ENCODE measurements at places on chromosomes 7 and 10. TPM values are rescaled to one million over a fixed set of nuclear protein-coding genes. Genes with fewer than 3 reads are reported as not detected.

CLEC2L gene
- polyA plus RNA-seq: not detected

DNA sequence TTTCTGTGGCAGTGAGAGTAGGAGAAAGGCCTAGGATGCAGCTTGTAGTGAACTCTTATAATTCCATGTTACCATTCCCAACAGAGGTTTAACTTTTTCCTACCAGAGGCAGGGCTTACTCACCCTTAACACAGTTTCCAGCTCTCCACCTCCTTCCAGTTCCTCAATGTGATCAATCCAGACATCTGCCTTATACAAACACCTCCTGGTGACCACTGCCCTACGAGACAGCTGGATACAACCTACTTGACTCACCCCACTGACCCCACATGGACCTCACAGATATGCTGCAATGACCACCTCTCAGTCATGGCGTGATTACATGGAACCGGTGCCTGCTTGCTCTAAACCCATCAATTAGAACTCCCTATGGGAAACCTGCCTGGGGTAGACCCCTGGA, 326.5 kb downstream of the TNS3 start:
- H3K4me3 ChIP-seq: no peak overlapping the region
- H3K36me3 ChIP-seq: no peaks in the 10 kb centered on the region
- DNase-seq: no peak
- peaks cover 14% of the 10 kb centered on the region for H3K4me1 ChIP-seq
- H3K27ac ChIP-seq: no peak overlapping the region

TDRD1 gene
- not detected for polyA plus RNA-seq

GRCh38 chr7:84136336-84136735, 58.3 kb downstream of the SEMA3A start:
- H3K36me3 ChIP-seq: no peaks in the 10 kb centered on the region
- no peak overlapping the region for H3K4me3 ChIP-seq
- peaks cover 22% of the 10 kb centered on the region for H3K4me1 ChIP-seq
- H3K27ac ChIP-seq: no peak overlapping the region

MUC12 gene
- polyA plus RNA-seq: not detected

- H3K4me1 ChIP-seq: peaks cover 2% of the 10 kb centered on the region
- no peaks in the 10 kb centered on the region for H3K36me3 ChIP-seq
- no peak overlapping the region for H3K27ac ChIP-seq
- no peaks in the 10 kb centered on the region for H3K27me3 ChIP-seq
- no peak for DNase-seq
These were observed 341.7 kb upstream of the BMPER start for GRCh38 chr7:33563651-33564050.

FRAT1 gene
- 1.8 TPM for polyA plus RNA-seq

GRCh38 chr7:27071622-27072390, 24.0 kb downstream of the HOXA1 start:
- no peak for DNase-seq
- peaks cover 25% of the 10 kb centered on the region for H3K27me3 ChIP-seq
- no peaks in the 10 kb centered on the region for H3K4me1 ChIP-seq
- H3K4me3 ChIP-seq: no peak overlapping the region

- H3K27me3 ChIP-seq: no peaks in the 10 kb centered on the region
- no peak for DNase-seq
- H3K4me3 ChIP-seq: no peak overlapping the region
- no peaks in the 10 kb centered on the region for H3K36me3 ChIP-seq
These were observed 94.5 kb downstream of the INPP5A start for GRCh38 chr10:132632091-132632561.

RPEL1 gene
- 0.08 TPM for polyA plus RNA-seq

DNA sequence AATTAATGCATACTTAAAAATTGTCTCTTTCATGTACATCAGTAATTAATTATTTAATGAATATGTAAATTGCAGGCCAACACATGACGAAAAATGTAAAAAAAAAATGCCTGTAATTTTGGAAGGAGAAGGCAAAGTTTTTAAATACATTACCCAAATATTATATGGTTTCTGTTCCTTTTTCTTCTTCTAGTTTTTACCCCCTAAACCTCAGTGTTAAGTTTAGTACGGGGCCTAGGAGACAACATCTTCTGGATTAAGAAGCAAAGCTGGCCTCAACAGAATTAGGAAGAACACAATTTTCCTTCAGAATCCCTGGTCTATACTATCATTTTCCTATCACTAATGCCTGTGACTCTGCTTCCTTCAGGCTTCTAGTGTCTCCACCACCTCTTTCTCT, 459.3 kb upstream of the NRP1 start:
- H3K36me3 ChIP-seq: no peaks in the 10 kb centered on the region
- no peak overlapping the region for H3K27ac ChIP-seq
- H3K4me3 ChIP-seq: no peak overlapping the region

GRCh38 chr10:118204292-118204943, 137.7 kb downstream of the FAM204A start:
- no peaks in the 10 kb centered on the region for H3K27me3 ChIP-seq
- H3K4me1 ChIP-seq: no peaks in the 10 kb centered on the region
- DNase-seq: no peak
- no peaks in the 10 kb centered on the region for H3K36me3 ChIP-seq
- H3K27ac ChIP-seq: no peak overlapping the region
- no peak overlapping the region for H3K4me3 ChIP-seq

All from SK-N-SH (cell line).